ENCODE measurements at places on chromosomes 1 and 21. TPM values are rescaled to one million over a fixed set of nuclear protein-coding genes. Genes with fewer than 3 reads are reported as not detected.

DNA sequence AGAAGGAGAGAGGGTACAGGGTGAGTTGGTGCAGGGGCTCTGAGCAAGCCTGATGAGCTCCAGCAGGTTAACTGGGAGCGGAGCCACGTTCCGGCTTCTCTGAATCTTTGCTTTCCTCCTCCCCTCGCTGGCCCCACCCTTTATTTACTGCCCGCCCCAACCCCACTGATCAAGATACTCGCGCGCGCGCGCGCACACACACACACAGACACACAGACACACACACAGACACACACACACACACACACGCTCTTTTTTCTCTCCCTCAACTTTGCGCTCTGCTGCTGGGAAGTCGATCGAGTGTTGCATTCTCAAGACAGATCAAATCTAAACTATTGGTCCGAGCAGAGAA, at the start of gene GRIK1:
GRIK1 (minus strand) TSS at position 73 of the 352 bp plus-strand sequence.
- H3K36me3 ChIP-seq = no peaks in the 10 kb centered on the region
- no peak for DNase-seq
- H3K4me3 ChIP-seq = no peak within 1 kb of the TSS

DNA sequence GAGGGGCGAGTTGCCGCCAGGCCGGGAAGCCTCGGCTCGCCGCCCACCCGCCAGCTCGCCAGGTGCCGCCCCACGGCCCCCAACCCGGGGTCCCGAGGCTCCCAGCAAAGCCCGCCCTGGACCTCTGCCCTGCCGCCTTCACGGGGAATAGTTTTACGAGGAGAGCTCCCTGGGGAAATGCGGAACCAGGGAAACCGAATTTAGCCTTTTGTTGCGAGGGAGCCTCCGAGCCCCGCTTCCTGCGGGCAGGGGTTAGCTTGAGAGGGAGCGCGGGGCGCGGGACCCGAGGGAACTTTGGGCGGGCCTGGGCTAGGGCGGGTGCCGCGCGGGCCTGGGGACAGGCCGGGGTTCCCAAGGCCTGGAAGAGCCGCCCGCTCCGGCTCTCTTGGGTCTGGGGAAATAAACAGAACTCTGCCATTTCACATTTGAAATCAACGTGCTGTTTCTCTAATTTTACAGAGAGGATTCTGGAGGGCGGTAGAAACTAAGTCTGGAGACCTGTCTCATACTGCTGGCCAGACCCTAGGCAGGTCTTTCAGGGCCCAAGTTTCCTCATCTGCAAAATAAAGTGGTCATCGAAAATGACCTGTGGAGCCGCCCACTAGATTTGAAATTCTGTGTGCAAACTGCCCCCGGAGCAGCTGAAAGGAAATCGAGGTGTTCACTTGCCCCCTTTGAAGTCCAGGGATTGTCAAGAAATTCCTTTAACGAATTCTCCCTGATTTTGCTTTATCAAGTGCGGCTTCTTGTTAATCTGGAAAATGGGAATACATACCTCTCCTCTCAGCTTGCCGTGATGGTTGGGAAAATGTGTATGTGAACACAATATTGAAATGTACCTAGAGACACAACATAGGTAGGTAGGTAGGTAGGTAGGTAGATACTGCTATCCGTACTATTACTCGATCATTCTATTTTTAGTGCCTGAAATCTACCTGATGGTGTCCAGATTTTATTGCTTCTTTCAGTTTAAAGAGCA, 749 bp upstream of the GLUL start:
- H3K27me3 ChIP-seq = no peaks in the 10 kb centered on the region
- H3K4me3 ChIP-seq = peak overlapping the region; percentile 95
- peak overlapping the region; percentile 73 for H3K27ac ChIP-seq
- DNase-seq = peak; percentile 15

GRCh38 chr21:41011951-41012366, 156.0 kb upstream of the BACE2 start:
- no peaks in the 10 kb centered on the region for H3K36me3 ChIP-seq
- no peaks in the 10 kb centered on the region for H3K4me1 ChIP-seq
- H3K27ac ChIP-seq = no peak overlapping the region
- DNase-seq = no peak
- no peaks in the 10 kb centered on the region for H3K27me3 ChIP-seq

DNA sequence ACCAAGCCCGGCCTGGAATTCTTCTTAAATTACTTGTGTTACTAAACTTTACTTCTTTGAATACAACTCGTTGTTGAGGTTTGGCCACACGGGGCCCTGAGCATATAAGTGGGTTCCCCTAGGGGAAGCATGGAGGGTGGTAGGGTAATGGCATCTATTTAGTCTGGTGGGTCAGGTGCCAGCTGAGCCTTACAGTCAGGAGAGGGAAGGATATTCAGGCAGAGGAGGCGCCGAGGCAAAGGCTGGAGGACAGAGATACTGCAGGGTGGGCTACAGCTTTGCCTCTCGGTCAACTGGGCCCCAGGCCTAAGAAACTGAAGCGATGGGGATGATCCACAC, 424 bp upstream of the NECAP2 start:
- H3K4me3 ChIP-seq = peak overlapping the region; percentile 90

GRCh38 chr1:170853302-170853701, 82.0 kb upstream of the MROH9 start:
- H3K27me3 ChIP-seq = peaks cover 24% of the 10 kb centered on the region
- H3K27ac ChIP-seq = no peak overlapping the region
- no peak overlapping the region for H3K4me3 ChIP-seq
- no peak for DNase-seq

- peak overlapping the region; percentile 61 for H3K4me3 ChIP-seq
- peaks cover 17% of the 10 kb centered on the region for H3K4me1 ChIP-seq
- no peaks in the 10 kb centered on the region for H3K36me3 ChIP-seq
- H3K27me3 ChIP-seq = no peaks in the 10 kb centered on the region
- H3K27ac ChIP-seq = peak overlapping the region; percentile 50
Observed at GRCh38 chr1:27659497-27660299, 12.3 kb downstream of the IFI6 start.

GRCh38 chr1:81414488-81415015, 386.2 kb upstream of the ADGRL2 start:
- peaks cover 11% of the 10 kb centered on the region for H3K27me3 ChIP-seq
- DNase-seq = peak; percentile 44
- H3K4me3 ChIP-seq = no peak overlapping the region
- no peaks in the 10 kb centered on the region for H3K4me1 ChIP-seq

- H3K36me3 ChIP-seq = no peaks in the 10 kb centered on the region
- no peak overlapping the region for H3K27ac ChIP-seq
- H3K4me1 ChIP-seq = no peaks in the 10 kb centered on the region
- peaks cover 40% of the 10 kb centered on the region for H3K27me3 ChIP-seq
- no peak for DNase-seq
Observed at GRCh38 chr1:101587741-101588140, 350.9 kb downstream of the S1PR1 start.

- no peak for DNase-seq
- no peaks in the 10 kb centered on the region for H3K4me1 ChIP-seq
Observed at GRCh38 chr21:38702196-38702595, 103.5 kb upstream of the ETS2 start.

- H3K27ac ChIP-seq = no peak overlapping the region
- H3K4me1 ChIP-seq = no peaks in the 10 kb centered on the region
- no peak overlapping the region for H3K4me3 ChIP-seq
- H3K36me3 ChIP-seq = no peaks in the 10 kb centered on the region
- no peak for DNase-seq
- no peaks in the 10 kb centered on the region for H3K27me3 ChIP-seq
Observed at GRCh38 chr1:47984175-47984789, 12.9 kb downstream of the TRABD2B start.

AMY1B gene
- total RNA-seq = not detected

MKNK1 gene
- total RNA-seq = 36.1 TPM

RPTN gene
- total RNA-seq = not detected

TMEM52 gene
- 29.1 TPM for total RNA-seq

ZSWIM5 gene
- total RNA-seq = 1.6 TPM

BOLA1 gene
- total RNA-seq = 38.6 TPM

IRF6 gene
- 61.6 TPM for total RNA-seq

All from PC-3 (cell line).